Fibroblast of skin of back (primary cell): ENCODE measurements at places on chromosomes 16 and 17.

GRCh38 chr17:60401819-60402218, 9.9 kb upstream of the USP32 start:
- no peak for DNase-seq

- DNase-seq = peak; percentile 17
Observed at GRCh38 chr17:35052241-35052610, 11.3 kb downstream of the RFFL start.

DNA sequence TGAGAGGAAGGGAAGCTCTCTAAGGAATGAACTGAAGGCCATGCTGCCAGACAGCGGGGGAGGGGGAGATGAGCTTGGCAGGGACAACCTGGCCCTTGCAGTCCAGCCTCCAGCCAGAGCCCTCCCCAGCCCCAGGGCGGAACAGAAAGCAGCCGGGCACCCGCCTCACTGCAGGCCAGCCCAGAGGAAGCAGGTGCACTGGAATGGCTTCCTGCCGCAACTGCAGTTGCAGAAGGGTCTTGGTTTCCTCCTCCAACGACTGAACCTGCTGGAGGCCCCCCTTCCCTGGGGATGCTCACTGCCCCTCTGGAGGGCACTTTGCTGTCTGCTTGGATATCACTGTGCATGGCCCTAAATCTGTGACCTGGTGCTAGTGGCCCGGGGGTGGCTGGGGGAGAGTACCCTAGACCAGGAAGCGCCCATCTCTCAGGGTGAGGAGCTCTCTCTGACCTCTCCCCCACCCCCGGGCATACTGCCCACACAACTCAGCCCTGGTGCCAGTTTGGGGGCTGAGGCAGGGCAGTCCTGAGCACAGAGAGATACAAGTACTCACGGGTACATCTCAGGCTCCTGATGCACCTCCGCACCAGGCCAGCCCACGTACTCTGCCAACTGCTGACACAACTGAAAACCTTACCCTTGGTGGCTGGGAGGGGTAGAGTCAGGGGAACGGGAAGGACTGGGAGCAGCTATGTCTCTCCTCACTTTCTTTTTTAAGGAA, 41.1 kb downstream of the MYO18A start:
- no peak for DNase-seq

GRCh38 chr16:66025751-66026150, 340.7 kb upstream of the CDH5 start:
- no peak for DNase-seq

- DNase-seq = no peak
Observed at GRCh38 chr17:29764748-29765147, 142.0 kb upstream of the CORO6 start.

GRCh38 chr17:78368348-78368747, 8.5 kb upstream of the SOCS3 start:
- DNase-seq = no peak

- no peak for DNase-seq
Observed at GRCh38 chr17:61601297-61601696, 10.3 kb upstream of the NACA2 start.

DNA sequence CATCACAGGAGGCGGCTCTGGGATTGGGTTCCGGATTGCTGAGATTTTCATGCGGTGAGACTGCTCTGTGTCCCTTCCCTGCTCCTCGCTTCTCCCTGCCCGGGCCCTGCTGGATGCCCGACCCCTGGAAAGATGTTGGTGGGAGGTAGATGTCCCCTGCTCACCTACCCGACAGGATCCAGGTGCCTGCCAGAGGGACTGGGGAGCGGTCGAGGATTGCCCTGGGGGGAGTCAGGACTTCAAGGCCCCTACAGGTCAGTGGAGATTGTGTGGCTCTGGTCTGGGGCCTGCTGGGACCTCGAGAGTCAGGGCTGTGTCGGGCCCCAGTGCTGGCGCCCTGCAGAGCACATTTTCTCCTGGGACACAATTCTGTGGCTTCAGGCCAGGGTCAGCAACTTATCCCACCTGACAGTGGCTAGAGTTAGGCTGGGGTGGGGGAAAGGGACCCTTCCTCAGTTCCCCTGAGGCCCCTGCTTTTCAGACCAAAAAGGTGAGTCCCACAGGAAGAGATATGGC, 3.3 kb downstream of the DECR2 start:
- DNase-seq = no peak

DNA sequence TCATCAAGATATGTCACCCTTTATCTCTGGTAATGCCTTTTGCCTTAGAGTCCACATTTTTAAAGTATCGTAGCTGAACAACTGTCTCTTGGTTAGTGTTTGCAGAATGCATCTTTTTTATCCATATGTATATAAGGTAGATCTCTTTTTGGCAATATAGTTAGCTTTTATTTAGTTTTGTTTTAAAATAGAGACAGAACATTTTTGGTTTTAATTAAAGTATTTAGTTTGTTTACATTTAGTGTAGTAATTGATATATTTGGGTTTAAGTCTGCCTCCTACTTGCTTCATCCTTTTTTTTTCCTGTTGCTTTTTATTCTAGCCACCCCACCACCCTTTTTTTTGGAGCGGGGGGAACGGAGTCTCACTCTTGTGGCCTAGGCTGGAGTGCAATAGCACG, 184.6 kb upstream of the CHMP6 start:
- DNase-seq = no peak

GRCh38 chr17:71494062-71494855, 626.6 kb upstream of the SOX9 start:
- peak; percentile 71 for DNase-seq

DNA sequence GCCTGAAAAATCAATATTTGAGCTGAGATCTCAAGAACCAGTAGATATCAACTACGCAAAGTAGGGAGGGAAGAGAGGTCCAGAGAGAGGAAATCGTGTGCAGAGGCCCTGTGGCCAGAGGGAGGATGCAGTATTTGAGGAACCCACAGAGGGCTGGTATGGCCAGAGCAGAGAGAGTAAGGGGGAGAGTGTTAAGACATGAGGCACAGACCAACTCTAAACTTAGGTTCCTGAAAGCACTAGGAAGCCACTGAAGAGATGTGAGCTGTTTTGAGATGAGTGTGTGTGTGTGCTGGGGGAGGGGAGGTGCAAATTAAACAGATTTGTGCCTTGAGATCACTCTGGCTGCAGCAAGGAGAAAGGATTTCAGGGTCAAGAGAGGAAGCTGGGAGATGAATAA, 10.9 kb downstream of the SLC13A2 start:
- DNase-seq = no peak

GRCh38 chr16:57606847-57607501, 21.5 kb upstream of the ADGRG1 start:
- DNase-seq = no peak

GRCh38 chr16:89037261-89038152, 56.1 kb upstream of the ACSF3 start:
- DNase-seq = peak; percentile 33

- DNase-seq = no peak
Observed at GRCh38 chr16:50613964-50614474, 65.8 kb downstream of the NKD1 start.

- DNase-seq = no peak
Observed at GRCh38 chr16:50520451-50521245, 27.5 kb upstream of the NKD1 start.

- DNase-seq = peak; percentile 74
Observed at GRCh38 chr16:77732241-77732946, 10.1 kb downstream of the NUDT7 start.

DNA sequence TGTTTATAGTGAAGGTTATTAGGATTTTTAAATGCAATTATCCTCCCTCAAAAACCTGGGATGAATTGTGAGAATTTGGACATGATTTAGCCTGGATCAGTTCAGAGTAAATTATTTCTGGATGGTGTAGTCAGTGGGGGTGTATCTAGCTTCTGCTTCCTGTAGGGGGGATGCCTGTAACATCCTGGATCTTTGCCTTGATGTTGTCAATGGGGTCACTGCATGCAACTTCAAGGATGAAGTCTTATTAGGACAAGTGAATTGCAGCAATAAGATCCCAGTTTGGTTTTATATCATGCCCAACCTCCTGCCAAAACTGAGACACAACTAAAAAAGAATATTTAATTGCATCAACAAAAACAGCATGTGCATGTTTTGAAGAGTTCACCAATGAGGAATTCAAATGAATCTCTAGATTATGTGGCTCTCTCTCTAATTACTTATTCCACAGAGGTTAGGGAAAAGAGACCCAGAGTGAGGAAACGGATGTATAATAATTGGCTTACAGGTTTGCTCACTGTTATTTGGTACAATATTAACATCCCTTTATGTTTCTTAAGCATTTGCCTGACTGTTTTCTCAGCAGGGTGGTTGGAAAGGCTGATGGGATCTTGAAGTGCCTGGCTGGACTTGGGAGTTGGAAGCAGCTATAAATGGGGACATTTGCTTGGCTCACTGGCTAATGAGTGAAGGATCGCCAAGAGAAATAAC, 159.8 kb downstream of the HS3ST3B1 start:
- no peak for DNase-seq

DNA sequence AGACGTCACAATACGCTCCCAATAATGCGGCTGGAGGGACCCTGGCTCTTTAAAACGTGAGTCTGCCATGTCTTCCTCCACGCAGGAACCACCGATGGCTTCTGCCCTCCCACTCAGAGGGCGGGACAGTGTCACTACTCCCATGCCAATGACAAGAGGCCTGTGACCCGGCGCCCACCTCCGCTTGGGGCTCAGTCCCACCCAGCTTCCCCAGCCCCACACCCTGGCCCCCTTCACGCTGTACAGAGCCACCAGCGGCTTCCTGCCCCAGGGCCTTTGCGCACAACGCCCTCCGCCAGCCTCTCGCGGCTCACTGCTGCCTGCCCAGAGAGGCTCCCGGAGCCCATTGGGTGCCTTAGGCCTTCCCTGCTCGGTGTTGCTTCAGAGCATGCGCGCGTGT, 29.5 kb upstream of the ZNF469 start:
- no peak for DNase-seq

DNA sequence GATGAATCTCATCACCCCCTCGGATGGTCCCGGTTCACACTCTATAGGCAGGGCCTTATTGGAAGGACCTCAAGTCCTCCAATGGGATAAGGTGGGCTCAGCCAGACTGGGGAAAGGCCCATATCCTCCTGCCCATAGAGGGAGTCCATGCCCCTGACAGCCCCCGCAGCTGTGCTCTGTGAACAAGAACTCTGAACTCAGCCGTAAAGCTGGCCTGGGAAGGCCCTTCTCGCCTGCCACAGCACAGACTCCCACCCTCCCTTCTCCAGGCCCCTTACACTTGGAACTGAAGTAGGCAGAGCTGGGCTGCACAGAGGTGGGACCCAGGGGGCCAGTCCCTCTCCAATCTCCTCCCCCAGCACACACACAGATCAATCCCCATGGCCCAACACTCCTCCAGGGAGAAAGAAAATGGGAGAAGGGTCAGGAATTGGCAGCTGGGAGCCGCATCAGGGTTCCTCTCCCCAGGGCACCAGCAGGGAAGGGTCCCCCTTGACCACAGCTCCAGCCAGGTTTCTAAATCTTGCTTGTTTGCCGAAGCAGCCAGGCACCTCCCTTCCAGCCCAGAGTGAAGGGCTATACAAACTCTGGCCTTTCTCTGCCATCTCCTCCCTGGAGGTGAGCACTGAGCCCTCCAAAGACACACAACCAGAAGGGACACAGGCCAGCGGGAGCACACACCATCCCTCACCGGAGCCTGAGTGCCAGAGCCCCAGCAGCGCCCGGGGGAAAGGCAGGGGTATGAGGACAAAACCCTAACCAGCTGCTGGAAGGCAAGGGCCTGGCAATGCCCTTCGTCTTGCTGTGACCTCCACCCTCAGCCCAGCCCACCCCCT, 454.1 kb downstream of the SOX9 start:
- no peak for DNase-seq

DNA sequence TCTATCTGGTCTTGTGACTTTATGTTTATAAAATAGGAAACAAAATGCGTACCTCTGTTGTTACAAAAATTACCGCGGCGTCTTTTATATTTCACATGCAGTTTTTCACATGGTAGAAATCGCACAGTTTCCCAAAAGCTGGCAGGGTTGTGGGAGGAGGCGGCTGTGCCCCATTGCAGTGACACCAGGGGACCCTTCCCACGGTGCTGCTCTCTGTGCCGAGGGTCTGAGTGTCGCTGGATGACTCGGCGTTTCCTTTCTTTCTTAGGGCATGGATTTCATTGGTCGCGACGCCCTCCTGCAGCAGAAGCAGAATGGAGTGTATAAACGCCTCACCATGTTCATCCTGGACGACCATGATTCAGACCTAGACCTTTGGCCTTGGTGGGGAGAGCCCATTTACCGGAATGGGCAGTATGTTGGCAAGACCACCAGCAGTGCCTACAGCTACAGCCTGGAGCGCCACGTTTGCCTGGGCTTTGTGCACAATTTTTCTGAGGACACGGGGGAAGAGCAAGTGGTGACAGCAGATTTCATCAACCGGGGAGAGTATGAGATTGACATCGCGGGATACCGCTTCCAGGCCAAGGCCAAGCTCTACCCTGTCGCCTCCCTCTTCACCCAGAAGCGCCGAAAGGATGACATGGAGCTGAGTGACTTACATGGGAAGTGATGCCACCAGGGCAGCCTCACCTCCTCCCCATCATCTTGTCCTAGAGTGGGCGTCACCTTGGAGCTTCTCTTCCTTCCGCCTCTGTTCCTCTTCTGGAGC, 17.2 kb upstream of the CLEC18C start:
- no peak for DNase-seq

DNA sequence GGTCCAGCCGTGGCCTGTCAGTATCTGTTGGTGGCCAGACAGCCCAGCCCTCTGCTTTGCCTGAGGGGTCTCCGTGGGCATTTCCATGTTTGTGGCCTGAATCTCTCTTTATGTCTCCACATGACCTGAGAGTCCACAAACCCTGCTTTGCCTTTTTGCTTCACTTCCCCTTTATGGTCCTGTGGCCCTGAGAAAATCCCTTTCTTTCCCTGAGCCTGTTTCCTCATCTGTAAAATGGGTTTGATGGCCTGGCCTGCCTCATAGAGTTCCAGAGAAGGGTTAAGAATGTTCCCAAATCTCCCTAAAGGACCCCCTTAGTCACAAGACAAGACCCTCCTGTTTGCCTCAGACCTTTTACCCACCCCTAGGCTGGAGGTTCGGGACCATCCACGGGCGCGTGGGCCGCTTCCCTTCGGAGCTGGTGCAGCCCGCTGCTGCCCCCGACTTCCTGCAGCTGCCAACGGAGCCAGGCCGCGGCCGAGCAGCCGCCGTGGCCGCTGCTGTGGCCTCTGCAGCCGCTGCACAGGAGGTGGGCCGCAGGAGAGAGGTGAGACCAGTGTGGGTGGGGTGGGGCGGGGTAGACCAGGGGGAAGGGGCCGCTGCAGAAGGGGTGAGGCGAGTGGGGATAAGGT, 26.2 kb upstream of the ALKBH5 start:
- no peak for DNase-seq

GRCh38 chr16:8730335-8730915, 56.0 kb downstream of the ABAT start:
- DNase-seq = no peak

DNA sequence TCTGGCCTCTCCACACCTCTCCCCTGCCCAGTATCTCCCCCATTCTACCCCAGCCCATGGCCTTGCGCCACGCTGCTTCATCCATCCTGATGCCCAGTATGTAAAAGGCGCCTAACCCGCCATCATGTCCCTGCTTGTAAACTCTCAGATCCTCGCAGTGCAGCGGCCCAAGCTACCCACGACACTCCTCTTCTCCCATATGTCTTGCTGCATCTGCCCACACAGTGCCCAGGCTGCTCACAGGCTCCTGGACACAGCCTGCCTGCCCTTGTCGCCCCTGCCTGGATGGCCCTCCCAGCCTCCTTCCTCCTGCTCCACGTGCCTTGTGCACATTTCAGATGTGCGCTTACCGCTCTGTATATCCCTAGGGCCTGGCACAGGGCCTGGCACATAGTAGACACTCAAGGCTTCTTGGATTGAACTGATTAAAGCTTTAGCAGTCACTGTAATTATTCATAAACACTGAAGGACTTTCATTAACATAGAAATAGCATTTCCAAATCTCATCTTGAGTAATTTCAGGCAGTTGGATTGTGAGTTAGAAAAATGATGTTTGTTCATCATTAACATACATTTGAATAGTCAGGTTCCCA, 129.1 kb downstream of the CLEC16A start:
- no peak for DNase-seq
